ENCODE measurements at places on chromosomes 2 and 18.
A peak's percentile ranks its signal among the peaks of the same experiment; 100 is the strongest.

GRCh38 chr2:180203972-180204371 lies 196.9 kb upstream of the CWC22 start:
- peak; percentile 55 for DNase-seq

GRCh38 chr18:74745633-74746403 lies 148.1 kb downstream of the ZNF407 start:
- DNase-seq, result peak; percentile 70

DNA sequence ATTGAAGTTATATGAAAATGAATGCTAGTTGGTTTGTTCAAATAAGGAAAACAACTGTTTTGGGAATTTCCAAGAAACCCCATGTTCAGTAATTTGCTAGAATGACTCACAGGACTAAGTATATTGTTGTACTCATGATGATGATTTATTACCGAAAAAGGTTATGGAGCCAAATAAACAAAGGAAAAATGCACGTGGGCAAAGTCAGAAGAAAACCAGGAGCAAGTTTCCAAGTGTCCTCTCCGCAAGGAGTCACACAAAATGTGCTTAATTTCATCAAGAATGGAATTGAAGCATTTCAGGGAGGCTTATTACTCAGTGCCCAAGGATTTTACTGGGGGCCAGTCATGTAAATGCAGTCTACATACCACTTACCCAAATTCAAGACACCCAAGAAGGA lies 1652.4 kb upstream of the TMEFF2 start:
- DNase-seq, result peak; percentile 46

DNA sequence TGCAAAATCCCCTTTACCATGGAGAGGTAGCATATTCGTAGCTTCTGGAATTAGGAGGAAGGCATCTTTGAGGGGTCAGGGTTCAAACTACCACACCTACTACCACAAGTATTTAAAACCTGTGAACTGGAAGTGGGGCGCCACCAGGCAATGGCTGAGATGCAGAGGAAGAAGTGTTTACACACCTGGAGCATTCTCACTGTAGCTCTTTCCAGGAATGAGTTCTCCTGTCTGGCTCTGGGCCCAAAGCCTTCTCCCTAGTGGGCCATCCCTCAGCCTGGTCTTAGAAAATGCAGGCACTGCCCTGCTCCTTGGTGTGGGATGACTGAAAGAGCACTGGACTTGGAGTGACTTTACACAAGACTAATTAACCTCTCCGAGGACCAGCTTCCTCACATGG lies 30.7 kb upstream of the FOXI3 start:
- DNase-seq, result no peak

- DNase-seq, result no peak
These were observed 530.0 kb downstream of the ZNF804A start for GRCh38 chr2:185128346-185128745.

GRCh38 chr2:85899284-85899683 lies 10.5 kb upstream of the ST3GAL5 start:
- DNase-seq, result no peak

GRCh38 chr18:37429791-37430190 lies 135.8 kb downstream of the CELF4 start:
- DNase-seq, result no peak

- no peak for DNase-seq
These were observed 505.4 kb downstream of the EIPR1 start for GRCh38 chr2:2872309-2872617.

GRCh38 chr2:227363756-227364155 lies 15.3 kb downstream of the TM4SF20 start:
- no peak for DNase-seq

GRCh38 chr2:180364719-180365118 lies 357.6 kb upstream of the CWC22 start:
- no peak for DNase-seq

DNA sequence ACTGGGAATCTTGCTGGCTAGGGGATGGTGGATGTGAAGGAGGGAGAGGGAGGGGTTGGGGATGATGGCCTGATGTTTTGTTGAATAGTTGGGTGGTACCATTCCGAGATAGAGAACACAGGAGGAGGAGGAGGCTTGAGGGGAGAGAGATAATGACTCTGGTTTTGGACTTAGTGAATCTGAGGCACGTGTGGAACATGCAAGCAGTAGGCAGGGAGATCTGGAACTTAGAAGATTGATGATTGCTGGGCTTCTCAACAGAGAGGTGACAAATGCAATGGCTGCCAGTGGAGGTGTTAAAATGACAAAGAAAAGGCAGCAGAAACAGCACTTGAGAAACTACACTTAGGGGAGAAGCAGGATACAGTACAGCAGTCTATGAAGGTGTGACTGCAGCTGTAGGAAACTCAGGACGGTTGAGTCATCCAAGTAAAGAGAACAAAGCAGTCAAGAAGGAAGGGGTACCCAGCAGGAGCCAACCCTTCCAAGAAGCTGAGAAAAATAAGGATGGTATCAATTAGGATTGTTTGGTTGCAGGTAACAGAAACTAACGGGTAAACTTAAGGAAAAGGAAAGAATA lies 221.4 kb upstream of the FBXO11 start:
- DNase-seq, result no peak

GRCh38 chr18:34694591-34695165 lies 15.4 kb upstream of the DTNA start:
- DNase-seq, result no peak

GRCh38 chr18:12422936-12423335 lies 15.2 kb downstream of the PRELID3A start:
- no peak for DNase-seq

DNA sequence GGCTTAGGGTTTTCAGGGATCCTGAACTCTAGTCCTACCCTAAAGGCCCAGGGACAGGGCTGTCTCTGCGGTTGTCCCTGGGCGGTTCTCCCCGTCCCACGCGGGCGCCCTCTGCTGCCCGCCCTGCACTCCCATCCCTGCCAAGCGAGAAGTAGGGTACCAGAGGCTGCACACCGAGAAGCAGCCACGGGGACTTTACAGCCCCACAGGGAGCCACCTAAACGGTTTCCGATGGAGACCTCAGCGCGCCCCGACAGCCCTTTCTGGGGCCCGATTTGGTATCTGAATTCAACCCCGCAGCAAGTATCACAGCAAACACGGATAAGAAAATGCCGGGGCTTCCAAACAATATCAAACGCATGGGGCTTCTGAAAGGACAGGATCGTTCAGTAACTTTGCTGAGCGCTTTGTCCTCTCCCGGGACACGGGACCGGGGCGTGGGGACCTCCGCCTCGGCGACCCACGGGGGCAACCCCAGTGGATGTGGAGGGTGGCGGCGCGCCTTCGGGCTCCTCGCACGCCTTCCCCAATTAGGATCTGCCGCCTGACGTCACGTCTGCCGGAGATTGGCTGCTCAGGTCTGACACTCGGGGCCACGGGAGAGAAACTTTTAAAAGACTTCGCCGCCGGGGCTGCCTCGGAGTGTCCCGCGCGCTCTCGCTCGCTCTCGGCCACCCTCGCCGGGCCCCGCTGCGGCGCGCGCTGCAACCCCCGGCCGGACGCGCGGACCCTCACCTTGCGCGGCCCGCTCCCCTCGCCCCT lies at the start of gene LTBP1:
TSS of gene LTBP1 (plus strand) at position 640 of the 762 bp plus-strand sequence. CDS start 372 bp downstream, outside the sequence.
- DNase-seq, result peak; percentile 69

DNA sequence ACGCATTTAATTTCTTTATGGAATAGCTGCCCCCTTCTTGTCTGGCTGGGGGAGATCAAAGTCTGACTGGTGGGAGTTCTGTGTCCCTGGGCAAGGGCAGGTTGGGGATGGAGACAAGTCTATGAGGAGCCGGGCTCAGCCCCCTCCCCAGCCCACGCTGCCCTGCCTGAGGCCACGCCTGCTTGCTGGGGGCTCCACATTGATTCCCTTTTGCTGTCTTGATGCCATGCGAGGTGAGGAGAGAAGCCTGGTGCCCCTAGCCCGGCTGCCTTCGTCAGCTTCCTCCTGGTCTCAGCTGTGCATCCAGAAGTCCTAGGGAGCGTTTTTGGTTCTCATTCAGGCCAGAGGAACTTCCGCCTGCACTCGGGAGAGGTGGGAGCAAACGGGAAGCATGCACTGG lies 247.9 kb downstream of the NDUFA10 start:
- no peak for DNase-seq

- DNase-seq, result peak; percentile 89
These were observed 35.0 kb downstream of the TSN start for GRCh38 chr2:121790276-121790956.

GRCh38 chr2:58965602-58966001 lies 724.5 kb upstream of the FANCL start:
- no peak for DNase-seq

GRCh38 chr2:127455566-127456493 lies 37.6 kb downstream of the PROC start:
- no peak for DNase-seq

GRCh38 chr2:200199576-200200263 lies 106.8 kb upstream of the SPATS2L start:
- DNase-seq, result no peak

GRCh38 chr2:142693171-142693950 lies 184.1 kb upstream of the KYNU start:
- DNase-seq, result no peak

DNA sequence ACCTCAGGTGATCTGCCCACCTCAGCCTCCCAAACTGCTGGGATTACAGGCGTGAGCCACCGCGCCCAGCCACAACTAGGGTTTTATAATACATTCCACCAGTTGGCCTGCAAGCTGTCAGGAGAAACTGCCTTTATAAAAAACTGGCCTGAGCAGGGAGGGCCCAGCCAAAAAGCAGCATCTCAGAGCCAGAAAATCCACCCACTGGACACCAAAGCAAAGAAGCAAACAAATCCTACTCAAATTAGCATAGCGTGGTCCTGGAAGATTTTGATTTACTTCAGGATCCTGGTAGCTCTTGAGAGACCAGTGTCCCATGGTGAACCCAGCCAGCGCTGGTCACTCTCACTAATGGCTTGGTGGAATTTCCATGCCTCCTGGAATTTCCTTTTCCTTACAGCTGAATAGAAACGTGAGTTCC lies 60.0 kb upstream of the PXDN start:
- no peak for DNase-seq

DNA sequence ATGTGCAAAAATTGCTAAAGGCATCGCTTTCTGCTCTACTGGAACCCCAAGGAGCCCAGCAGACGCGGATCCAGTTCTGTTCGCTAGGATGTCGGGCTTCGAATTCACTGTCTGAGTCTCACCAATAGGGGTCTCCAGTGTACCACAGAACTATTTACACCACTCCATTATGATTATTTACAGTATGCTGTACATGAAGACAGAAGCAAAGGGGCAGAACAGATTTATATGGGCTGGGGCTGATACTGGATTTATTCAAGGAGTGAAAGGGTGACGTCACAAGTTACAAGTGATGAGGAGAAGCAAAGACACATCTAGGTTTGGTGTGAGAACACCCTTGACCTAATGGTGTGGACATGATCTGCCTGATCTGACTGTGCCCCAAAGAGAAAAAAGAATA lies 185.3 kb upstream of the ATP5MC3 start:
- DNase-seq, result peak; percentile 44

- DNase-seq, result peak; percentile 44
These were observed 1888.3 kb upstream of the CELF4 start for GRCh38 chr18:39453882-39454281.
